Right hindlimb (tissue), 1 donor: ENCODE measurements at places on chromosomes 12 and 14.

GRCh38 chr12:58007875-58008274, 66.5 kb downstream of the ATP23 start:
- DNase-seq = no peak

DNA sequence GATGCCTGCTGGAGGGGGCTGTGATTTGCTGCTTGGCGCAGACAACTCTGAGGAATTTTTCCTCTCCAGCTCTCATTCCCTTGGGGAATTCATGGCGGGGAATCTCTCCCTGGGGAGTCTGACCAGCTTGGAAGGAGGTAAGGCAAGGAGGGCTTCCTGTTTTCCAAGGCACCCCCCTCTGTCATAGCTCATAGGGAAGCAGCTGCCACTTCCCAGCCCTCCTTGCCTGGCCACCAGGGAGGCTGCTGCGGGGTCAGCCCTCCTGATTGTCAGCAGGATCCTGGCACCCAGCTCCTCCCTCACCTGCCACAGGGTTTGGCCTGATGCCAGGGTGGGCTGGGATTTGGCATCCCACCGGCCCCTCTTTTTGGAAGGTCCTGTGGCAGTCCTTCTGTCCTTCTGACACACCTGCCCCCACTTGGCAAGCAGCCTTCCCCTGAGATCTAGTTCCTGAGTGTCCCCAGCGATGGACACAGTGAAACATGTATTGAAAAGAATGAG, 74.9 kb downstream of the TSPAN9 start:
- DNase-seq = peak; percentile 67

- no peak for DNase-seq
Observed at GRCh38 chr14:56581041-56581727, 1.6 kb downstream of the TMEM260 start.

DNA sequence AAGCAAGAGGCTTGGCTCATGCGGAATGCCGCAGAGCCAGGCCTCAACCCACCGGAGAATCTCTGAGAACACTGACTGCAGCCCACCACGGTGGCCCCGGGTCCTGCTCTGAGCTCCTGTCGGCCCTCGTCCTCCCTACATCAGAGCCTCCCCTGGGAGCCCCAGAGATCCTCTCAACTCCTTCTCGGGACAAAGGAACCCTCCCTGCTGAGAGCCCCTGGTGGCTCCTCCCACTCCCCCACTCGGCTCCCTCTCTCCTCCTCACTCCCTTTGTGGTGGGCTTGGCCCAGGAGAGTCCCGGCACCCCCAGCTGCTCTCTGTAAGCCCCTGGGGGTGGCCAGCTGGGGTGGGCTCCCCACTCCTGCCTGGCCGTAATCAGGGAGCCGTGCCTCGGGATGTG, 11.1 kb upstream of the INF2 start:
- no peak for DNase-seq

DNA sequence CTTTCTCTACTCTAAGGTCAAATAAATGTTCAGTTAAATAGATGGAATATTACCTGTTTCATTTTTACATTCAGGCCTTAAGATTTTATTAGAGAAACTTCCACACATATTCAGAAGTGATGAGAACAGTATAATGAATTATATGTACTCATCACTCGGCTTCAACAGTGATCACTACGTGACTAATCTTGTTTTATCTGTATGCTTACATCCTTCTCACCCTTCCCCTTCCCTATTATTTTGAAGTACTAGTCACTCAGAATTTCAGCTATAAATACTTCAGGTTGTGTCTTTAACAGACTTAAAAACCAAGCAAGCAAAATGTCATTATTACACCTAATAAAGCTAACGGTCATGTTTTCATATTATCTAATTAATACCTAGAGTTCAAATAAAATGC, 34.9 kb downstream of the ETV6 start:
- DNase-seq = no peak

DNA sequence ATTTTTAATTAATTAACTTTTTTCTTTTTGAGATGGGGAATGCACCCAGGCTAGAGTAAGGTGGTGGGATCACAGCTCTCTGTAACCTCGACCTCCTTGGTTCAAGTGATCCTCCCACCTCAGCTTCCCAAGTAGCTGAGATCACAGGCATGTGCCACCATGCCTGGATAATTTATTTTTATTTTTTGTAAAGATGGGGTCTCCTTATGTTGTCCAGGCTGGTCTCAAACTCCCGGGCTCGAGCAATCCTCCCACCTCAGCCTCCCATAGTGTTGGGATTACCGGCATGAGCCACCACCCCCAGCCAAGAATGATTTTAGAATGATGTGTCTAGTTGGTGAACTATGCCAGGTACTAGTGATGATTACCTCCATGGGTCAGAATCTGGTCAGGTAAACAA, 6.6 kb upstream of the LRP10 start:
- DNase-seq = no peak

- no peak for DNase-seq
Observed at GRCh38 chr12:112823582-112824149, 32.1 kb downstream of the RPH3A start.

- no peak for DNase-seq
Observed at GRCh38 chr12:51832354-51833107, 16.0 kb downstream of the FIGNL2 start.

DNA sequence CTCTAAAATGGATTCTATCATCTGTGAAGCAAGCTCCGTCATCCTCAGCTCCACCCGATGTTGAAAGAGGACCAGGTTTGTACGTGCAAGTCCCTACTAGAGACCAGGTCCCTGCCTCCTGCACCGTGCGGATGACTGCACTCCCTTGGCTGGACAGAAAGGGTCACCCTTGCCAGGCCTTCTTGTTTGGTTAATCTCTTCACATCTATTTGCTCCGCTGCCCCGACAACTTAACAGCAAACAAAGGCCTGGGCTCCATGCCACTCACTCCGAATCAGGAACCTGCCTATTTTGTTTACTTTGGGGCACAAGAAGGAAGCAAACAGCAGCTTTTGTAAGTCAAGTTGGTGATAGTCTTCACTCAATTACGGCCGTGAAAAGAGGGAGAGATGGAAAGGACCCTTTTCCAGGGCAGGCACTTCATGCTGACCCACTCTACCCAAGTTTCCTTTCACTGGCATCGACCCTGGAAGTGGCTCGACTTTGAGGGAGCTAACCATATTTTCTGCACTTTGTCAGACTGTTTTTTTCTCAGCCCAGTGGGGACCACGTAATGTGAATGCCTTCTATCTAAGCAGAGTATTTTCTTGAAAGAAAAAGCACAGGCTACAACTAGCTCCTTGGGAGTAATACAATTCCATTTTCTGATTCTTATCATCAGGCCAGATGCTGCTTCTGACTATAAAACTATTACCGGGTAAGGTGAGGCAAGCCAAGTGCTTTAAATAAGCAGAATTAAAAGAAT, 202.6 kb downstream of the FOXN3 start:
- peak; percentile 44 for DNase-seq

GRCh38 chr12:122394626-122395194, 27.8 kb downstream of the CLIP1 start:
- DNase-seq = no peak

GRCh38 chr14:97921296-97921695, 1124.1 kb downstream of the VRK1 start:
- no peak for DNase-seq

GRCh38 chr12:20411345-20411744, 43.0 kb downstream of the PDE3A start:
- DNase-seq = no peak

GRCh38 chr12:61993734-61994345, 266.4 kb upstream of the USP15 start:
- DNase-seq = no peak

DNA sequence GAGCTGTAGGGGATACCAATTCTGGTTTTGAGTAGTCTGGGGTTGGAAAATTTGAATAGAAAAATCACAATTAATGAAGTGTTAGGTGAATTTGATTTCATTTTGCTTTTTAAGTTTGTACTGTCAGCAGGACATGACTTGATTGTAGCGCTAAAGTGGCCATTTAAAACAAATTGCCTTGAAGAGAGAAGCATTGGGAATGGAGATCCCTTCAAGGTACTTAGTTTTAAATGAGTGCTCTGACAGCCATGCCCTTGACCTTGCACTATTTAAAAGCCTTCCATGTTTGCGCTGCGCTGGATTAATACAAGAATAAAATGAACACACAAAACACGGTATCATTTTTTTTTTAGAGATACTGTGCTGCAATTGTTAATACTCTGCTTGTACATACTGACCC, 345.9 kb downstream of the NAV3 start:
- DNase-seq = no peak

- DNase-seq = no peak
Observed at GRCh38 chr12:70985850-70986249, 65.3 kb upstream of the PTPRR start.

- no peak for DNase-seq
Observed at GRCh38 chr12:89678225-89678624, 30.4 kb downstream of the ATP2B1 start.

DNA sequence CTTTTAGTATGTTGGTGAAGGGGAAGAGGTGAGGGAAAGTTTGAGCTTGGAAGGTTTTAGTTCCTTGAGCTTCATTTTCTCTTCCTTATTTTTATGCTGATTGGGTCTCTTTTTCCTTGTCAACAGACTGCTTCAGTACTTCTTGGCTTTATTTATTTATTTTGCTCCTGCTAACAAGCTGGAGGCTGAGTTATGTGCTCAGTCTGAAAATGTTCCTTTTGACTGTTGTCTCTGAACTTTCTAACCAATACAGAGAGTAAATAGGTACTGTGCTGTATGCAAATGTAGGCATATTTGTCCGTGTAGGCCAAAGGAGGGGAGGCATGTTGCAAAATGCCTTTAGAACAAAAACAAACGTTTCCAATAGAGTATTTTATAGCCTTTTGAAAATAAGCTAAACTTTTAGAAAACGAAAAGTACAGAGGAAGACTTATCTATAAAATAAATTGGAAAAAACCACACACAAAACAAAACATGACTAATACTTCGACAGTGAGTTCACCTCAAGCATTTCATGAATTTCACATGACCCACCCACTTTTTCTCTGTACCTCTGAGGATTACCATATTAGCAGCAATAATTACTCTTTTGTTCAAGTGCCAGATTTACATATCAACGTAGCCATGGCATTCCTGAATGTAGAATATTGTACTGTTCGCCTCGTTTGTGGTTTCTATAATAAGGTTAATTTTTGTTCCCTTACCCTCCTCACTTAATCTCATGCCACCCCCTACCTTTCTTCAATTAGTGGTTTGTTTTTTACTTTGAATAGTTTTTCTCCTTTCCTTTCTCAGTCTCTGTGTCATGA, 4.7 kb upstream of the CREBL2 start:
- DNase-seq = no peak

- DNase-seq = no peak
Observed at GRCh38 chr14:90519262-90519920, 122.6 kb downstream of the CALM1 start.

GRCh38 chr14:79248771-79249170, 962.5 kb downstream of the DIO2 start:
- DNase-seq = no peak

- no peak for DNase-seq
Observed at GRCh38 chr14:62939970-62940369, 105.3 kb downstream of the KCNH5 start.

DNA sequence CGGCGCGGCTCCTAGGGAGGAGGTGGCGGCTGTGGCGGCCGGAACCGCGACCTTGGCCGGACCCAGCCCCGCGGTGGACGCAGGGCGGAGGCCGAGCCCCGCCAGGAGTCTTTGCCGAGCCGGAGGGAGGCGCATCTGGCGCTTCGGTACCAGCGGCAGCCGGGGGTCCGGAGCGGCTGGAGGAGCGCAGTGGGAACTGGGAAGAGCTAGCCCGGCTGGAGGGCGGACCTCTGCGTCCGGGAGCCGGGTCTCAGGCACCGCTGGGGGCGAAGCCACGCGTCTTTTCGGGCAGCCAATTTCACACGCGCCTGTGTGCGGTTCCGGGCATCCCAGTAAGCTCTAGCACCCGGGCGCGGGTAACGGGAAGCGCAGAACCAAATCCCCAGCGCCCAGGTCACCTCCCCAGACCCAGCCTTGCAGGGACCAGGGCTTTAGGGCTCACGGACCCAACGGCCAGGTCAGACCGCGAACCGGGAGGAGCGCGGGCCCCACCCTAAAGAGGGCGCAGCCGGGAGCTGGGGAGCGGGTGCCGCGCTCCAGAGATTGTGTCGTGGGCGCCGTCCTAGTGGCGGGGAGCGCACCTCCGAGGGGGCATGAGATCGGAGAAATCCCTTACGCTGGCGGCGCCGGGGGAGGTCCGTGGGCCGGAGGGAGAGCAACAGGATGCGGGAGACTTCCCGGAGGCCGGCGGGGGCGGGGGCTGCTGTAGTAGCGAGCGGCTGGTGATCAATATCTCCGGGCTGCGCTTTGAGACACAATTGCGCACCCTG, 89.4 kb downstream of the GALNT8 start:
- peak; percentile 65 for DNase-seq

DNA sequence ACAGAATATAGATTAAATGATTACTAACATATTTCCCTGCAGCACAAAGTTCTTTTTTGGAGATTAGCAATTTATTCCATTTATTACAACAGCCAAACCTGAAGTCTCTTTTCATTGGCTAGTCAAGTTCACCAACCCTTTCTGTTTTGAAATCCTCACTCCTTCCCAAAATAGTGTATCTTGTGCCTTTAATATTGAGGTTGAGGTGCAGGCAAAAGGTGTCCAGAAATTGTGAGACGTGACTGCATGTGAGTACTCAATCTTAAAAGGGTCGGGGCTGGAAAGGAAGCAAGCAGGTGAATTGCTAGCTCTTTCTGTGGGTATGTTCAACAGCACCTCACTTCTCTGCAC, 11.1 kb upstream of the FOXN3 start:
- DNase-seq = no peak

DNA sequence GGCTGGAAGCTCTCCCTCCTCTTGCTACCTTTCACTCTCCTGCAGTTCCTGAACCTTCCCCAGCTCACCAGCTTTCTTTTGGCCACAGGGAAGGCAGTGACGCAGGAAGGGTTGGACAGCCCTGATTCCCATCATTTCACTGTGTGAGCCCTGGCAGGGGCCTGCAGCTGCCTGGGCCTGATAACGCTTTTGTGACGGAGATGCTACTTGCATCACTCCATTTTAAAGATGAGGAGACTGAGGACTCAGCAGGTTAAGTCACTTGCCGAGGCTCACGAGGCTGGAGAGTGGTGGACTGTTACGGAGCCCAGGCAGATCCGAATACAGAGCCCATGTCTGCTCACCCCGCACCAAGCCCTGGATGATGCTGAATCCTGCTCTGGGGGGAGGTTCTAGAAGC, 145.3 kb downstream of the RBM19 start:
- no peak for DNase-seq

DNA sequence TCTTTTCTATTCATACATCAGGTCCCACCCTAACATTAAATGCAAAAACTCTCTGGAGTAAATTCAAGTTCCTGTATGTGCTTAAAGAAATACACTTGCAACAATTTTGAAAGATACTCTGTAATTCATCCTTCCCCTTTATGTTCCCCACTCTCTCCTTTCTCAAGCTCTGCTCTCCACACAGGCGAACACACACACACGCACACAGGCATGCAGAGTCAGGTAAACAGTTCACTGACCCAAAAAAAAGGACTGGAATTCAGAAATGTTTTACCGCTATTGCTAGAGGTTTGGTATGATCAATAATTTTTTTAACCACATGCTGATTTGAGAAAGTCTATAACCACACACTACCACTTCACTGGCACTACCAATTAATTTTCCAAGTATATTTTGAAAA, 152.4 kb upstream of the TMCC3 start:
- no peak for DNase-seq

GRCh38 chr12:112796067-112796466, 4.5 kb downstream of the RPH3A start:
- no peak for DNase-seq
